ENCODE measurements at places on chromosomes 6 and 20.

DNA sequence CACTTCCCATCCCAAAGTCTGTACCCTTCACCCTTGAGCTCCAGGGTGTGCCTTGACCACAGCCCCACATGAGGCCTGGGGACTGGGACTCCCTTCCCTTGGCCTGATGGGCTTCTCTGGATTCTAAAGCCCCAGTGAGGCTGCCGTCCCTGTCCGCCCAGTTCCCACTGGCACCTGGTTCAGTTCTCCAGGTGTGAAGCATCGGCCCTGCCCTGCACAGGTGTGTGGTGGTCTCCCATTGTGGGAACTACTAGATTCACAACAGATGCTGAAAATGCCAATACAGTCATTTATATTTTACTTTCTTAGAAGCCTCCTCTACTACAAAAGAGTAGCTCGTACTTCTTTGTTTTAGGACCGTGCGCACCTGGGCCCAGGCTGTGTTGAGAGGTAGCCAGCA is 72.8 kb downstream of the TTLL2 start:
- no peak for DNase-seq

DNA sequence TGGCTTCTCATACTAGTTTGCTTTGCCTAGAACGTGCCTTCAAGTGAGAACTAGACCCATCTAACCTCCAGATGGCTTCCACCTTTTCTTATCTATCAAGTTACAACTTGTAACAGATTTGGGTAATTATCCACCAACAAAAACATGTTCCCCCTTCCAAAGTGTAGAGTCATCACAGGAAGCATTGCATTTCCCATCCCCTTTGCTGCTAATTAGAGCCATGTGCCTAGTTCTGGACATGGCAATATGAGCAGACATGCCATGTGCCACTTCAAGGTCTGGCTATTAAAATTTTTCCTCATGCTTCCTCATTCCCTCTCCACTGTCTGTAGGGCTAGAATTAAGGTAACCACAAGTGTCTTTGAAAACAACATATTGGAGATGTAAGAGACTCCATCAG is 814.4 kb downstream of the TENT5A start:
- DNase-seq: no peak

- no peak for DNase-seq
Observed at GRCh38 chr6:43308990-43309477, 408 bp upstream of the CRIP3 start.

DNA sequence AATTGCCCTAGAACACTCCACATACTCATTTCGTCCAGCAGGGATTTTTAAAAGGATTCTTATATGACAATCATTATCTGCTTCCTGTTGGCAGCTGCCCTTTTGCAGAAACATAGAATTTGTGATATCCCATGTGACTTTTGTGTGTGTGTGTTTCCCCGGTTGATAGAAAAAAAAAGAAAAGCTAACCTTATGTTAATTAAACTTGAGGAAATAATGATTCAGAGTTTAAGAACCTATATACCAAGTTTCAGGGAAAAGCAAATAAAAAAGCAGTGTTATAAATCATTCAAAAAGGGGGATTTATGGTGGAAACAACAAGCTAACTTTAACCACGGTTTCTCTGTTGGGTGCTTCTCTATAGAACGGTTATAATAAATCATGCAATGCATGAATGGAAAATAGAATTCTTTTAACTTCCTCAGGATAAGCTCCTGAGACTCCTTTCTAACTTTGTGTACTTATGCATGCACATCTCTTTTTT is 826.9 kb upstream of the EYS start:
- no peak for DNase-seq

GRCh38 chr6:57116776-57117175 is 26.8 kb downstream of the ZNF451 start:
- DNase-seq: no peak

GRCh38 chr6:137217801-137218472 is 1.2 kb downstream of the IFNGR1 start:
- peak; percentile 40 for DNase-seq

- no peak for DNase-seq
Observed at GRCh38 chr6:130466748-130467061, 100.9 kb downstream of the TMEM200A start.

DNA sequence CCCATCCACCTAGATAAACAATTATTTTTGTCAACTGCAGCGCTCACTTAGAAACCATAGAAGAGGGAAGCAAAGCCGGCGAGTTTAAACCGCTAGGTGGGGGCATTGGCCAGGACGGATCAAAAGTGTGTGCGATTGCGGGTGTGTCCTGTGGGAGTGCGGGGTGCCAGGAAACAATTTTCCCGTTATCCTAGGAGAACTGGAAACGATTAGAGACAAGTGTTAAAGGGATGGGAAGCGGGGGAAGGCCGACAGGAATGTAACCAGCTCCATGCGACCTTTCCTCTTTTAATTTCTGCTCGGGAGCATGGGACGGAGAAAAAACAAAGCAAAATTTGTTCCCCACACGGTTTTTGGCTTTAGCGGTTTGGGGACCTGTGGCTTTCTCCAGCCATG is 2.8 kb upstream of the HTR1B start:
- peak; percentile 71 for DNase-seq

DNA sequence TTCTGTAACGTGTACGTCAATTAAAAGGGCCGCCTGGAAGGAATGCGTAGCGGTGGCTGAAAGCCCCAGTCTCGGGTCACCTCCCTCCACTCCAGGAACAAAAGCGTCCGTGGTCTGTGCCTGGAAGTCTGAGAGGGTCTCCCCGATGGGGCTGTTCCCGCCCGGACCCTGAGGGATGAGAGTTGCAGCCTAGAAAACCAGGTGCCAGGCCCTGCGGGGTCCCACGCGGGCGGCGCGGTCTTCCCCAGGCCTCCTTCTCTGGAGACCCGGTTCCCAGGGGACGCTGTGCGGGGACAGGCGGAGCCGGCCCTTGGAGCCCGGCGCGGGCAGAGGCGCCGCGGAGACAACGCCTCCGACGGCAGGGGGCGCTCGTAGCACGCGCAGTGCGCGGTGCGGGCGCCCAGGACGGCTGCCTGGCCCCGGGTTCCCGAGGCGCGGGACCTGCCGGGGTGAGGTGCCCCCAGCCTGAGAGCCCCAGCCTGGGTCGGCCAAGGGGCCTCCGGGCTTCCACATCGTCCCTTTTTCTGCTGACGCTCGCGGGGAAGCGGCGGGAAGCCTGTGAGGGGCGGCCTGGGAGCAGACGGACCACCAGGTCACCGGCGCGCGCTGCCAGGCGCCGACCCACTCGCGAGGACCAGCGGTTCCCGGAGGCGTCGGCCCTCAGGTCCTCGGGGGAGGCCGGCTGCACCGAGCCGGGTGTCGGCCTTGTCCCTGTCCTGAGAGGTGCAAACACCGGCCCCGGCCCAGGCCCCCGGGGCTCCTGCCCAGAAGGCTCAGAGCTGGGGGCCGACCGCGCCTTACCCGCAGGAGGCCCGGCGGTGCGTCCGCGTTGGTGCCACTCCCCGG is 5.3 kb upstream of the FOXC1 start:
- peak; percentile 73 for DNase-seq

- no peak for DNase-seq
Observed at GRCh38 chr6:31339210-31339609, 17.8 kb downstream of the HLA-B start.
